CD4-positive, alpha-beta T cell treated with Interleukin-1 beta for 1 hour (primary cell): ENCODE measurements at places on chromosomes 16 and 17.

- no peak for DNase-seq
Observed at GRCh38 chr16:2233872-2234812, 2.1 kb upstream of the DNASE1L2 start.

GRCh38 chr17:3974980-3975379 lies 10.7 kb upstream of the ATP2A3 start:
- no peak for DNase-seq

DNA sequence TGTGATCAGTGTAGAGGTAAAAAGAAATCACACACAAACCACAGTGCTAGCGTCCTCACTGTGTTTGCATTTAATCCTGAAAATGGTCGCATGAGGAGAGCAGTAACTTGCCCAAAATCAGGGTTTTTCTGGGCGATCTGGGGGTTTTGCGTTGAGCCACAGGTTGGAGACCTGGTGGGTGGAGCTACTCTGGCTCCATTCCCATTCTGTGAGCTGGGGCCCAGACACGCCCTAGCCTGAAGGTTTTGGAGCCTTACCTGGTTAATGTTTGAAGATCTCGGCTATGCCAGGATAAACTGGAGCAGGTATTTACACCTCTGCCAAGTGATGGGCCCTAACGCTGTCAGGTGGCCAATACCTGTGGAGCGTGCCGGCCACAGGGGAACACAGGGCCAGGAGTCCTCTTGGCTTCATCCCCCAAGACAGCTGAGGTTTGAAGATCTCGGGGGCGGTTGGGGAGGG lies 48.4 kb downstream of the MPRIP start:
- no peak for DNase-seq

- no peak for DNase-seq
Observed at GRCh38 chr17:72064606-72065193, 56.1 kb upstream of the SOX9 start.

- no peak for DNase-seq
Observed at GRCh38 chr17:66146394-66146793, 45.5 kb downstream of the CEP112 start.

GRCh38 chr16:80938004-80938878 lies 68.4 kb downstream of the CMC2 start:
- no peak for DNase-seq

DNA sequence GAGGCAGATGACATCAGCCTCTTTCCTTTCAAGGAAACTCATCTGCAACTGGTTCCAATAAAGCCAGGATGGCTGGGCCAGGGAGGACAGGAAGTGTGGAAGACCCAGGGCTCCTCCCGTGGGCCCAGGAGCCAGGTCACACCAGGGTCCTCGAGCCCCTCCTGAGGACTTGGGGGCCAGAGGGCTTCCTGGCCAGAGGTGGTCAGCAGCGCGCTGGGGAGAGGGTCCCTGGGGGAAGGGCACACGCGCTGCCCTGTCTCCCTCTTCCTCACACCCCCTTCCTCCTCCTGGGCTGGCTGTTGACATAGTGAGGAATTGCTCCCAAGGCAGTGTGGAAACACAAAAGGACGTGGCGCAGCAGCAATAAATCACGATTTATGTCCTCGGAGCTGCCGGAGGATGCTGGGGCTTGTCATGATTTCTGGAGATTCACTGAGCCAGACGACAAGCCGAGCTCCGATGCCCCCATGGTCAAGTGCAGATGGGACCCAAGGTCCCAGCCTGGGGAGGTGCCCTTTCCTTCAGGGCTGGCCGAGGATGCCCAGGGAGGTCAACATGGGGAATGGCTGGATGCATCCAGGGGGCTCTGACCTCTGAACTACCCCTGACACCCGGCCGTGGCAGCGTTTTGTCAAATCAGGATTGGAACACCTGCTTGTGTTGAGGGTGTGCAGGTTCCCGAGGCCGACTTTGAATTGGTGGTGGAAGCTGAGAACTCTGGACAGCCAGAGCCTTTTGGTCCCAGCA lies 152.6 kb downstream of the IRF8 start:
- DNase-seq = no peak

DNA sequence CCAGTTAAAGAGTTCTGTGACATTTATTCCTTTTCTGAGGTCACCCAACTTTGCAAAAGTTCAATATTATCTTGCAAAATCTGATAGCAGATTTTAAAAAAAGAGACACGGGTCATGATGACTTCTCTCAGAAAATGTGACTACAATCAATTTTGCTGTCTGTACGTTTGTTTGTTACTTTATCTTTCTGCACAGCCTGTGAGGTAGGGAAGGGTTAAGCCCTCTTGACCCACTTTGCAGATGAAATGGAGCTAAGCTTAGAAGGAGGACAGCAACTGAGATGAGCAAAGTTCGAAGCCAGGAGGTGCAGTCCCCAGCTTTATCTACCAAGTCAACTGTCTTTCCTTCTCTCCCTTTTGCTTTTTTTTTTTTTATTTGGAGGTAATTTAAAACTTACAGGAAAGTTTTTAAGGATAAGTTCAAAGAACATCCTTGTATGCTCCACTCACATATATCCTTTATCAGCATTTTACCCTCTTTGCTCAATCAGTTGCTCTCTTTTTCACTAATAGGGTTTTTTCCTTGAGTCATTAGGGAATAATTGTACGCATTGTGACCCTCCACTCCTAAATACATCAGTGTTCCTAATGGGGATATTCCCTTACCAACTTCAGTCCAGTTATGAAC lies 86.8 kb downstream of the MSI2 start:
- no peak for DNase-seq

DNA sequence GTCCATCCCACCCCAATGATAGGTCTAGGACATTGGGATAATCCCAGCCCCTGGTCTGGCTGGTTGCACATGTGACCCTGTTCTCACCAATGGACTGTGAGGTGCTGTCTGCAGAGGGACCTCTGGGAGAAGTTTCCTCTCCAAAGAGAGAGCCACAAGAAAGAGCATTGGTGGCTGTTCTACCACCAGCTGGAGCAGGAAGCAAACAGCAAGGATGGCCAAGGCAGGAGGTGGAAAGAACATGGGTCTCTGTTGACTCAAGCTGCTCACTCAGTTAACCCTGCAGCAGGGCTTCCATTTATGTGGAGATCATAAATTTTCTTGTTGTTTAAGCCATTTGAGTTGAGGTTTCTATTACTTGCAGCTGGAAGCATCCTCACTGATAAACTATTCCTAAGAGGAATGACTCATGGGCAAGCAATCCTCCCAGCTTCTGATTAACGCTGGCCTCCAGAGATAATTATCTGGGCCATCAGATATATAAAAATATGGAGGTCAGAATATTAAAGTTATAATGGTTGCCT lies 52.6 kb downstream of the CYB5B start:
- no peak for DNase-seq

DNA sequence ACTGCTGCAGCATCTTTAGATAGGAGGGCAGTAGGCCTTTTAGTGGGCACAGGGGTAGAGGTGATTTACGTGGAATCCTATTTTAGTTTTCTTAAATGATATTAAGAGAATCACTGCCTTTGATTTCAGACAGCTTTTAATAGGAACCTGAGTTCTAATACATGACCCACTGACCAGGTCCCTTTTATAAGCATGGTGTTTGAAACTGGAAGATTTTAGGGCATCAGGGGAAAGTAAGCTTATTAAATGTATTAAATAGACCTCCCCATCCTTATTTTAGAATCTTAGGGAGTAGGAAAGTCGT lies 2.0 kb downstream of the MSL1 start:
- DNase-seq = no peak

DNA sequence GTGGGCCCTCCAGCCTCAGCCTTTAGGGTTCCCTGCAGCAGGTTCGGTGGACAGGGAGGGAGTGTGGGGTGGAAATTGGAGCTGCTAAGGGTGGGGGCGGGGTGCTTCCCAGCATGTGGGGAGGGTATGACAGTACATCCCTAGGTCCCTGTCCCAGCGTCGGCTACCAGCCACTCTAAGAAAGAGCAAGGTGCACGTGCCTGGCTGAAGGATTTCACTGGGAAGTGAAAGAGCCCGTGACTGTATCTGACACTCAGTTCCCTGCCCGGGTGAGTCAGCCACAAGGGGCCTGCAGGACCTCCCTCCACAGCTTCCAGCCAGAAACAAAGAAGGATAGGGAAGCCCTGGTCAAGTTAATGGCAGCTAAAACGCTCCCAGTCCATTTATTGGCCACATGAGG lies 4.1 kb downstream of the SNRNP25 start:
- no peak for DNase-seq

- peak; percentile 90 for DNase-seq
Observed at GRCh38 chr17:81393684-81394376, 1.4 kb upstream of the BAHCC1 start.

DNA sequence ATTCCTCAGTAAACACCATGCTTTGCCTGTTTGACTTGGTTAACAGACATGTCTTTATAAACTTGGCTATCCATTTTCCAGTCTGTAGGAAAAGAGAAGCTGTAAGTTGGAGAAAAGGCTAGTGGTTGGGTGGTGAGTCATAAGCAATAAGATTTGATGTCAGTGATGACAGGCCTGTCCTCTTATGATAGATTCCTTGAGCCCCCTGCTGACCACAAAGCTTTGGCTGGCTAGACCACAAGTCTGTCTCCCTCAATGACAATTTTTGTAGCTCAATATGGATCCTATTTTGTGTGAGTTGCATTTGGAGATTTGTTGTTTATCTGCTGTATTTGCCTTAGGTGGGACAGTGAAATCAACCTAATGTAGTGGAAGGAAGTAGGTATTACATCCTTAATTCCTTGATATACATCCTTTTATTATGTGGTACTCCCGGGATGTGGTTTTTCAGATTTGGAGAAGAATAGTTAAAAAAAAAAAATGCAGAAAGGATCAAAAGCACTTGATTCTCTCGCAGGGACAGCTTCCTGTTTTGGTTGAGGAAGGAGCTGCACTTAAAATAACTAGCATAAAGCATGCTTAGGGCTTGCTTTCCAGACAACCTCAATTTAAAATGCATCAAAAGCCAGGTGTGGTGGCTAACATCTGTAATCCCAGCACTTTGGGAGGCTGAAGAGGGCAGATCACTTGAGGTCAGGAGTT lies 67.4 kb downstream of the SIAH1 start:
- DNase-seq = peak; percentile 30

DNA sequence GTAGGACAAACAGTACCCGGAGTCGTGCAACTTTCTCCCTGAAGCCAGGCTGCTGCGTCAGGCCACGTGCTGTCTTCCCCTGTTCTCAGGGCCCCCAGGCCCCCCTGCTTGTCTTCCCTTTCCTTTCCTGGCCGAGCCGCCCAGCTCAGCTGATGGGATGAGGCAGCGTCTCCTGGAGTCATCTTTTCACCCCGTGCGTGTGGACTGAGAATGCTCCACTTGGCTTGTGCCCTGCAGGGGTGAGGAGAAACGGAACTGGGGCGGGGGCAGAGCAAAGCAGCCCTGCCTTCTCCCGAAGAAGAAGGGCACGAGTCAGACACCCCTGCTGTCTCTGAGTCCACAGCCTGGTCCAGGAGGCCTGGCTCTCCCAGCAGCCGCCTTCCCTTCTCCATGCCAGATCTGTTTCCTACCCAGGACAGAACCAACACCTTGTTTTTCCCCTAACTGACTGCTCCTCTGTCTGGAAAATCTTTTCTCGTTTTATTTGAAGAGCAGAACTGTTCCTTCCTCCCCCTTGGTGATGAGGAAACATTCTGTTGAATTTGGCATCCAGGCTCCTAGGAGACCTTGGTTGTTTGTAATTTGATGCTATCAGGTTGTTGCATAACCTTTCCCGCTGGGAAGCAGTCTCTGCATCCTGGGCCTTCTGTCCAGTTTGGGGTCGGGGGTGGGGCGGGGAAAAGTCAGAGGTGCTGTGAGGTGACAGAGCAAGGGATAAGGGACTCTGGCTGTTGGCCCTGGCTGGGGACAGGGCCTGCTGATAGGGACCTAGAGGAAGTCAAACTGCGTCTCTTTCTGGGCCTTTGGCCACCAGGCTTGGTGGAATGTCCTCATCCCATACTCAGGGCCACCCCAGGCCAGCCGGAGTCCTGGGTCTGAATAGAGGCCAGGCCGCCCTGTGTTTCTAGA lies 78.8 kb downstream of the WIPI1 start:
- DNase-seq = peak; percentile 62

DNA sequence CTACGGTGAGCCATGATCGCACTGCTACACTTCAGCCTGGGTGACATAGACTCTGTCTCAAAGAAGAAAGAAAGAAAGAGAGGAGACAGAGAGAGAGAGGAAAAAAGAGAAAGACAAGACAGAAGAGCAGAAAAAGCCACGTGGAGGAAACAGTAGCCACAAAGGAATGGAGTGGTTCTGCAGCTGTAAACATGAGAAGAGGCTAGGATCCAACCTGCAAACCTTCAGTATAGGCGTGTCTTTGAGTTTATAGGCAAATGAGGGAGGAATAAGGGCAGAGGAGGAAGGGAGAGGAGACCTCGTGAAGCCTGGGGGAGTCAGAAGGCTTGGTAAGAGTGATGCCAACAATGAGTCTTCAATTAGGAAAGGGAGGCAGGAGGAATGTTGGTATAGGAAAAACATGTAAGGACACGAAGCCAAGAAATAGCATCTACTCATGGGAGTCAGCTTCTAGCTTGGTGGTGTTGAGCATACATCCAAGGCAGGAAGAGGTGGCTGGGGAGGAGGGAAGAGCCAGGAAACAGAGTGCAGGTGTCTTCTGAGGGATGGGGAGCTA lies 3.9 kb downstream of the MED9 start:
- no peak for DNase-seq

DNA sequence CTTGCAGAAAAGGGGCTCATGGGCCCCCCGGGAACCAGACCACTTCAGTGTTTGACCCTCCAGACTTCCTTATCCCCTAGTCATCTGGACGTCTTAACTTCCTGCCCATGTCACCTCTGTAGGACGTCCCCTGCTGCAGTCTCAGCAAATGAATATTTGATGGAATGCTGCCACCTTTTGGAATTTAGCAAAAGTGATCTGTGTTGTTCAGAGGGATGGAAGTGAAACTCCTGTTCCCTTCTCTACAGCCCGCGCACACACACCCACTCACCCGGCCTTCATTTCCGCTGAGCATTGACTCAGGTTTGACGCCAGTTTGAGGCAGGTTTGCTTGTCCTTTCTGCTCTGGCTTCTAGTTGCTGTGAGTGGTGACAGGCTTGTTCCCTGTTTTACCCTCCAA lies 507.2 kb upstream of the EEF2KMT start:
- no peak for DNase-seq

- DNase-seq = no peak
Observed at GRCh38 chr16:62596584-62596983, 560.3 kb upstream of the CDH8 start.

DNA sequence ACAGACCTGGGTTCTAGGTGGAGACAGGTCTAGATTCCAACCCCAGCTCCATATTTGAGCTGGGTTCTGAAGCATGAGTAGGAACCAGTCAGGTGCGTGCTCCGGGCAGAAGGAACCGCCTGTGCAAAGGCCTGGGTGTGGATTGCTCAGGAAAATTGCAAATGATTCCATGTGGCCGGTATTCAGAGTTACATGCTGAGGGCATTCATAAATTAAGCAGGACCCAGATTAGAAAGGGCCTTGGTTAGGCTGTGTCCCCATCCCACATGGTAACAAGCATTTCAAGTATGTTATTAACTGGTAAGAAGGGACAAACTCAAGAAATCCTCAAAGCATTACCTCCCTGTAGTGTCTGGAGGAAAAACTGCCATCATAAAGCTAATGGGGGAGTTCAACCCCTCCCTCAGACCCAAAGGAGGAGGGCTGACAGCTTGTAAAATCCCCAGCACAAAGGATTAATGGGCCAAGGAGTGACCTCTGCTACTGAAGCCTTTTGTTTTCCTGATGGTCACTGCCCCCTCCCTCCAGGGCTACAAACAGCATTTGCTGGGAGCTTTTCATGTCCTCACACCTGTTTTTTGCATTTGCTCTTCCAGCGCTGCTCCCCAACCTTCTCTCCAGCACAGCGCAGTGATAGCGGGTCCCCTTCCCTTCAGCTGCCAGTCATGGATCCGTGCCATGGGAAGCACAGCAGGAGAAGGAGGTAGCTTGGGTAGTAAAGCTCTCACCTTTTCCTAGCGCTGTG lies 218.0 kb downstream of the C16orf95 start:
- DNase-seq = no peak

- no peak for DNase-seq
Observed at GRCh38 chr16:75206749-75207451, at the start of gene CTRB2. CTRB2 (minus strand) TSS chr16:75207161; CDS start chr16:75207141, 20 bp downstream.
